KBM-7 (cell line): ENCODE measurements at places on chromosomes 16 and 17.
A peak's percentile ranks its signal among the peaks of the same experiment; 100 is the strongest.

DNA sequence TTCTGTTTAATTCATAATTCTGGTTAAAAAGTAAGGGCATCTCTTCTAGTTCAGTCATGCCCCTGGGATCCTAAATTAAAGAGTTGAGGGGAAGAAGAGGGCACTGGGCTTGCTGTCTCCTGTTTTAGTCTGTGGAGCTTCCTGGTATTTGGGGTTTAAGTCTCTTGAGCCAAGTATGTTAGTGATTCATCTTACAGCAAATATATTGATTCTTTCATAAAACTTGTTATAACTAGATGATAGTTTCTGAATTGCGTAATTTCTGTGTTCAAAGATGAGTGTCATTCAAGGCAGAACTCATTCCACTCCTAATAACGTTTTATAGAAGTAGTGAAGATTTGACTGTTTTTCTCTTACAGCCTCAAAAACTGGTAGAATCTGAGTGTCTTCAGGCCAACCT lies 1.7 kb downstream of the TXNDC17 start:
- DNase-seq = no peak

DNA sequence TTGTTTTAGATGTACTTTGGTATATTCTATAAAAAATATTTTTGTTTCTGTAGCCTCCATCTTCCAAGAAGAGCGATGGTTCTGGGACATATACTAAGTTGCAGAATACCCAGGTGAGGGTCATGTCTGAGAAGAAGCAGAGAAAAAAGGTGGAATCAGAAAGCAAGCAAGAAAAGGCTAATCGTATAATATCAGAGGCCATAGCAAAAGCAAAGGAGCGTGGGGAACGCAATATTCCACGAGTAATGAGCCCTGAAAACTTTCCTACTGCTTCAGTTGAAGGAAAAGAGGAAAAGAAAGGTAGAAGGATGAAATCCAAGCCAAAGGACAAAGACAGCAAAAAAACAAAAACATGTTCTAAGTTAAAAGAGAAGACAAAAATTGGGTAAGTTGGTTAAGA lies 154.6 kb downstream of the CHD9 start:
- DNase-seq = no peak

DNA sequence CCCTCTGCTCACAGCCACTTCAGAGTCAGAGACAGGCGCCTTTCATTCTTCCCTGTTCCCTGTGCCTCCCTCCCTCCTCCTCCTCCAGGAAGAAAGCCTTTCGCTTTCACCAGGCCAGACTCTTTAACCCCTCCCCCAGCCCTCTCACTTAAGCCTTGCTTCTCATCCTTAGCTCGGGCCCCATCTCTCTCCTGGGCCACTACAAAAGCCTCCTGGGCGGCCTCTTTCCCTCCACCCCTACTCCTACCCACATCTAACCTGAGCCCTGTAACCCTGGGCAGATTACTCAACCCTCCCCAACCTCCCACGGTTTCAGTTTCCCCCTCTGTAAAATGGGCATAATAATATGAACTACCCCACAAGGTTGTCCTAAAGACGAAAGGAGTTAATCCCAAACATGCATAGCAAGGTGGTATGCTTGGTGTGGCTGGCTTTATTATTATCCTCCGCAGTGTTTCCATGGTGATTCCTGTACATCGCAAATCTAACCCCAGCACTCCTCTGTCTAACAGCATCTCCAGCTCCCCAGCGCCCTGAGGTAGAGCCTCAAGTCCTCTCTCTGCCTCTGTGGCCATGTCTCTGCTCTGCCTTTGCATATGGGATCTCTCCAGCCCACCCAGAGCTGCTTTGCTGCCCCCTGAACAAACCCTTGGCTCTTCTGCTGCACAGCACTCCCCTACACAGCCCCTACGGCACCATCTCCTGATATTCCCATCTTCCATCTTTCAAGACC lies 17.7 kb downstream of the PIMREG start:
- DNase-seq = no peak

- DNase-seq = no peak
These were observed 8.8 kb downstream of the RASL10B start for GRCh38 chr17:35740216-35740615.

GRCh38 chr16:4830408-4830807 lies 16.7 kb downstream of the GLYR1 start:
- no peak for DNase-seq

GRCh38 chr17:80146121-80147034 lies 550 bp downstream of the EIF4A3 start:
- peak; percentile 49 for DNase-seq

- no peak for DNase-seq
These were observed 223.7 kb upstream of the DYNLRB2 start for GRCh38 chr16:80317116-80317515.

DNA sequence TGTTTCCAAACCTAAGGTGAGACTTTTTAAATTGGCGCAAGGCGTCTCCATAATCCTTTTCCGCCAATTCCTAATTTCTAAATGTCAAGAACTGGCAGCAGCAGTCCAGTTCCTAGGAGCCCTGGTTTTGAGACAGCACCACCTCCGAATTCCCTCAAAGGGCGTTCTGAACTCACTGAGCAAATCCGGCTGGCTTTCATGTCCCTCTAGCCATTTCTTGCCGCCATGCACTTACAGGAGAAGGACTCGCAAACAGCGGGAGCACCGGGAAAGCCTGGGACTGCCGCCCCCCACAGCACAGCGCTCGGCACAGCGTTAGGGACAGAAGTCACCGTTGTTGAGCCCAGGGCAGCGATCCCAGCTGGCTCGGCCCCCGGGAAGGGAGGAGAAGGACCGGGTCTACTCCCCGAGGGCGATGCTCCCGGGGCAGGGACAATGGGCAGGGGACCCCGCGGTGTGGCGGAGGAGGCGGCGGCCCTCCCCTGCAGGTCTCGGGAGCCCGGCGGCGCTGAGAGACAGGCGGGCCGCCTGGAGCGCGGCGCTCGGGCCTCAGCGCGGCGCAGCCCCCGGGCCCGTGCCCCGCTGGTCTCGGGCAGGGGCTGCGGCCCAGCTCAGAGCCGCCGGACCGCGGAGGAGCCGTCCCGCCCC lies 545 bp downstream of the ARHGAP17 start:
- DNase-seq = peak; percentile 41

DNA sequence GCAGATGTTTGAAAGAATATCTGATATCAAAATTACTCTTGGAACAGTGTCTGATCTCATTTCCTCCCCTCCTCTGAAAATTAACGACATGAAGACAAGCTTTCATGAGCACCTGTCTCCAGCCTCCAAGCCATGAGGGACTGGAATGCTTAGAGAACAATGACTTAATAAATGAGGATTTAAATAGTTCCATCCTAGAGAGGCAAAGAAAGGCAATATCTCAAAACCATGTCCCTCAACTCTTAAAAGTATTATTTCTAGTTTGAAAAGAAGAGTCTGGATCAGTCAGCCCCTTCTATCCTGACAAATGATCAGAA lies 137.5 kb downstream of the ANKFN1 start:
- peak; percentile 3 for DNase-seq

GRCh38 chr16:66502020-66502913 lies 47.7 kb downstream of the TK2 start:
- DNase-seq = no peak

DNA sequence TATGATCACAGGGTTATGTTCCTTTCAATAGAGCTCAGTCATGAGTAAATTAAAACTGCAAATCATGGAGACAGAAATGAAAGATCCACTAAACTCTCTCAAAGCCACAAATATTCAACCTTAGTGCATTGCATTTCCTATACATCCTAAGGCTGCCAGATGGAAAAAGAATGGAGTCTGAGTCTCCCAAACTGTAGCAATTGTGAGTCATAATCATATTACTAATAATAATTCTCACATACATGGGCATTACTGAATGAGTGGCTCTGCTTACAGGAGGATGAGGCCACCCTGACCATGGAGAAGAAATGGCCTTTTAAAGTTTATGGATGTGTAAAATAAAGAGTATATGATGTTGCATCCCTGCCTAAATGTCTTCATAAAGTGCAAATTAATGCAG lies 3.2 kb downstream of the CA10 start:
- no peak for DNase-seq

- no peak for DNase-seq
These were observed 298.3 kb downstream of the SLC39A11 start for GRCh38 chr17:72794152-72794551.

DNA sequence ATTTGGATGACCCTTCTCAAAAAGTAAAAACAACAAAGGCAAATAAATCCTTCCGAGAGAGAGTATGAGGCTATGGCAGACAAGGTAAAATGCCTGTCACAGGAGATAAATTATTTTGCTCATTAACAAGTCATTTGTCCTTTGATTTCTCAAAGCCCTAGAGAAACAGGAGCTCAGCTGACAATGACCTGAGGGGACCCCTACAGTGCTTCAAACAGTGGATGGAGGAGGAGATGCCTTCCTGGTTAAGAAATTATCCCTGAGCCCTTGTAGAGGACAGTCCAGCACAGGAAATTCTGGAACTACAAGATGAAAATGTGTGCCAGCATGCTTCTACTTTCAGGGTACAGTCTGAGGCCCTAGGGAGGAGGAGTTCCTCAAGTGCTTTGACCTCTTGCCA lies 24.0 kb upstream of the RHBDL3 start:
- no peak for DNase-seq

DNA sequence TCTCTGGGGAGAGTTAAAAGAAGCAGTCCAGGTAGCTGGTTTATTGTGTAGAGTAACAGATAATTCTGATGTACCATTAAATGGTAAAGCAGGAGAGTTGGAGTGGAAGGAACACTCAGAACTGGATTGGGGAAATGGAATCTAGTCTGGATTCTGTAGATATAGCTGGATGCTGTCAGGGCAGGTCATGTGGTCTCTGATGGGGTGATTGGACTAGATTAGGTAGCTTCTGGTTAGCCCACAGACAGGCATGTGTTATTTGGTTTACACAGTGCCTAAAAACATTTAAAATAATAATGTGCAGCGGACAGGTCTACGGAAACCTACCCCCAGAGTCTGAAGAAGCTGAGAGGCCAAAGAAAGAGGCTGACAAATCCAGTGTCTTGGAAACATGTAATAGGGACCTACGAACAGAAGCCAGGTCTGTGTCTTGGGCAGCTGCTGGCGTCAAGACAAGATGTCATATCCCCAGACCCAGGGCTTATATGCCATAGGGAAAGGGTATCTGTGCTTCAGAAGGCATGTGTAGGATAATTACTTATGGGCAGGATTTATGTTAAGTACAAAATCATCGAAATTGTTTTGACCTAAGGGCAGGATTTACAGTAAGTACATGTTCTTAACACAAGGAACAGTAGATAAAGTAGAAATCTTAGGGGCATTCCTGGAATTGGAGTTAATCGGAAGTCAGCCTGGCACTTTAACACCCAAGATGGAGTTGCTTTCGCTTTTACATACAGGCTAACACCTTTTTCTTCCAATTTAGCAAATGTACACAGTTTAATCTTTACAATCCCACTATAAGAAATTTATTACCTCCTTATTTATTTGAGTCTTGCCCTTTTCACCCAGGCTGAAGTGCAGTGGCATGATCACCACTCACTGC lies 12.4 kb downstream of the LUC7L3 start:
- DNase-seq = no peak

DNA sequence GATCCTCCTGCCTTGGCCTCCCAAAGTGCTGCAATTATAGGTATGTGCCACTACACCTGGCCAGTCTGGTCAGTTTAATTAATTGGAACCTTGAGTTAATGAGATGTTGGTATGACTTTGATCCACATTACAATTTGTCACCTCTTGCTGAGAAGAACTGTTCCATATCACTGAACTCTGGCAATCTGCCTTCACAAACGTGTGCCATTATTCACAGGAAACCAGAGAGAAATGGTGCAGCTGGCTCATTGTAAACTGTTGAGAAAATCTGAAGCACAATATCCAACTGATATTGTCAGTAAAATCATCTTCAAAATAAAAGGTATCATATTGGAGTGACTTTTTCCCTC lies 39.3 kb upstream of the YPEL2 start:
- DNase-seq = no peak

GRCh38 chr17:7380321-7380720 lies 568 bp upstream of the TNK1 start:
- no peak for DNase-seq

DNA sequence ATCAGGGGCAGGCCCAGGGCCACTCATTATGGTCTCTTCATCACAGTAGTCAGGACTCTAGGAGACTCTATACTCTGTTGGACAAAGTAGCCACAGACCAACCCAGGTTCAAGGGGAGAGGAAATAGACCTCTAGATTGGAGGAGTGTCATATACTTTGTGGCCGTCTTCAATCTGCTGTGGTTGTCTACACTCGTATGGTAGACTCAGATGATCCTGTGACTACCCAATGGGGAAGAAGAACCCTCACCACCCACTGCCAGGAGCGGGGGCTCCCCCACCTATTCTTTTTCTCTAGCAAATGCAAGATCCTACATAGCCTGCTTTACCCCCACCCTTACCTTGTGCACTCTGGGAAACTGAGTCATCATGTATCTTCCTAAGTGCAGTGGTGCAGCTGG lies 80.5 kb downstream of the KSR1 start:
- DNase-seq = no peak

GRCh38 chr16:3825103-3825502 lies 55.4 kb downstream of the CREBBP start:
- no peak for DNase-seq

DNA sequence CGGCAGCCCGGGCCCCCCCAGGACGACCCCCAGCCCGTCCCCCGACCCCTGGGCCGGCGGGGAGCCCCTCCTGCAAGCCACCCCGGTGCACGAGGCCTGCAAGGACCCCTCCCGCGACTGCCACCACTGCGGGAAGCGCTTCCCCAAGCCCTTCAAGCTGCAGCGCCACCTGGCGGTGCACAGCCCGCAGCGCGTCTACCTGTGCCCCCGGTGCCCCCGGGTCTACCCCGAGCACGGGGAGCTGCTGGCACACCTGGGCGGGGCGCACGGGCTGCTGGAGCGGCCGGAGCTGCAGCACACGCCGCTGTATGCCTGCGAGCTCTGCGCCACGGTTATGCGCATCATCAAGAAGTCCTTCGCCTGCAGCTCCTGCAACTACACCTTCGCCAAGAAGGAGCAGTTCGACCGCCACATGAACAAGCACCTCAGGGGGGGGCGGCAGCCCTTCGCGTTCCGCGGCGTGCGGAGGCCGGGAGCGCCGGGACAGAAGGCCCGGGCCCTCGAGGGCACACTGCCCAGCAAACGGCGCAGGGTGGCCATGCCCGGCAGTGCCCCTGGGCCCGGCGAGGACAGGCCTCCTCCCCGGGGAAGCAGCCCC lies 15.6 kb upstream of the ZFPM1 start:
- DNase-seq = peak; percentile 52

- DNase-seq = no peak
These were observed 13.0 kb downstream of the CA10 start for GRCh38 chr17:52145476-52145875.

GRCh38 chr17:58487589-58488427 lies at the start of gene HSF5:
TSS of gene HSF5 (minus strand) at chr17:58488408. CDS start at chr17:58488274, 134 bp downstream.
- DNase-seq = no peak

DNA sequence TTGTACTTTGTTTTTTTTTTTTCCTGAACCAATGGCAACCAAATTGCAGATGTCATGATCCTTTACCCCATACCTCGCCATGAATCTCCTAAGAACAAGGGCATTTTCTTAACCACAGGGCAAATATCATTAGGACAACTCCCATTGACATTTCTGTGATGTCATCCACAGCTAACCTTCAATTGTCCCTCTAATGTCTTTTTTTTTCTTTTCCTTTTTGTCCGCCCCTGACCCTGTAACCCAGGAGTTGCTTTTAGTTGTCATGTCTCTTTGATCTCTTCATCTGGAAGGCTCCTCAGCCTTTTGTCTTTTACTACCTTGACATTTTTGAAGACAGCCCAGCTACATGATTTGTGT lies 410 bp upstream of the NAGPA start:
- DNase-seq = no peak
